ENCODE measurements at places on chromosomes 5 and 9.

GRCh38 chr5:168987543-168988300 is 313.2 kb downstream of the SLIT3 start:
- DNase-seq, result peak; percentile 45

DNA sequence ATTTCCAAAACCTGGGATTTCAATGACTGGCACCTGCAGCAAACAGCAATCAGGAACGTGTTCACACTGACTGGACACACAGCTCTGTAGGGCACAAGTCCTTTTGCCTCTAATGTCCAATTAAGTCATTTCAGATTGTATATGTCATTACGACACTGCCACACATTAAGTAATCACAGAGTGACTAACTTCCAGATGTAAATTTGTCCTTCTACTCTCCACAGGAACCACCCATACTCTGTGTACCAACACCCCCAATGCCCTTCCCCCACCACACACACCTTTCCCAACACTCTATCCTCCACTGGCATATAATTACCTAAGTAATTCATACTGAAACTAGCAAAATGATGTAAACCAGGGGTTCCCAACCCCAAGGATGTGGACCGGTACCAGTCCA is 30.5 kb downstream of the LARS1 start:
- no peak for DNase-seq

- DNase-seq, result no peak
Measured at GRCh38 chr5:73739650-73740049, 113.7 kb downstream of the ARHGEF28 start.

DNA sequence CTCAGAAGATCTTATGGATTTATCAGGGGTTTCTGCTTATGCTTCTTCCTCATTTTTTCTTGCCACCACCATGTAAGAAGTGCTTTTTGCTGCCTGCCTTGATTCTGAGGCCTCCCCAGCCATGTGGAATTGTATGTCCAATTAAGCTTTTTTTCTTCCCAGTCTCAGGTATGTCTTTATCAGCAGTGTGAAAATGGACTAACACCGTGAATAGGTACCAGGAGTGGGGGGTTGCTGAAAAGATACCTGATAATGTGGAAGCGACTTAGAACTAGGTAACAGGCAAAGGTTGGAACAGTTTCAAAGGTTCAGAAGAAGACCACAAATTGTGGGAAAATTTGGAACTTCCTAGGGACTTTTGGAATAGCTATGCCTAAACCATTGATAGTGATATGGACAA is 1222.5 kb upstream of the NUDT12 start:
- DNase-seq, result no peak

DNA sequence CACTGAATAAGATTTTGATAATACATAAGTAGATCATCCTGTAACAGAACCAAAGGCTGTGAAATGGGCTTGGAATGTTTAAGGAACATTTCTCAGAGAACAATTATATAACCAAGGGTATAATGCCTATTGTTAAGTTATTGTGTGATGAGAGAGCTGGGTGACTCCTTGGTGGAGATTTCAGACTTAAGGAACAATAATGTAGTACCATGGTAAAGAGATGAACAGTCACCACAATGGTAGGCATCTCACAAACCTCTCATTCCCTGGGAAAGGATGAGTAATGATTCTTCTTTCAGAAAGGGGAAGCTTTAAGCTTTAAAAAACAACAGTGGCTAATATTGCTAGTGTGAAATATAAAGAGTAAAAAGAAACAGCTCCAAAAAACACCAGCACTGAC is 147.4 kb downstream of the TRIM36 start:
- no peak for DNase-seq

Measured in CD4-positive, alpha-beta T cell treated with Interleukin-4 for 4 hours (primary cell).